ENCODE measurements at places on chromosomes 12 and 14.

DNA sequence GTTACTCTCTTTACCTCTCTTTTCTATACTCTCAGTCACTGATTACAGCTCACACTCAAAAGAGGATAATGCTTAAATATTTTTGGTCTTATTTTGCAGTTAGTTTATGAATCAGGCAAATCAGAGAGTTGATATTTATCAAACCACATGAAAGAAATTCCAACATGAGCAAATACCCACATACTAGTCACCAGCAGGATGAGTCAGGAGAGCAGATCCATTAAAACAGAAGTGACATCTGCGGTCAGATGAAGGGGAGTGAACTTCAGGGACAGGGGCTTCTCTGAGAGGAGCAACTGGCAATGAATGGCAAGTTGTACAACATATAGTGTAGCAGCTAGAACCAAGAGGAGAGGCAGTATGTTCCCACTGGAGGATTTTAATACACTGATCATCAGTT is 258.7 kb downstream of the SYT10 start:
- DNase-seq, result no peak

DNA sequence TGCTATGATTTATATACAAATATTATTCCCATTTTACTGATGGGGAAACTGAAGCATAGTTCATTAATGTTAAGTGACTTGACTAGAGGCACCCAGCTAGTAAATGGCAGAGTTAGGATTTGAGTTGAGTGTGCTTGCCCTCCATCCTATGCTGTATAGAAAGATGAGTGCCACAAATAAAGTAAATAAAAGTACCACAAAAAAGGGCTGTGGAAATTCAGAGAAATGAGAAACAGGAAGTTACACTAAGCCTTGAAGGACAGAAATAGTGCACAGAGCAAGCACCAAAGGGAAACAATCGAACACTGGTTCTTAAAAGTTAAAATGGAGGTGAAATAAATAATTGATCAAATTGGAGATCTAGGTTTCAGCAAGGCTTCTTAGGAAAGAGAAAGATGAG is 9.2 kb upstream of the ABCD2 start:
- no peak for DNase-seq

DNA sequence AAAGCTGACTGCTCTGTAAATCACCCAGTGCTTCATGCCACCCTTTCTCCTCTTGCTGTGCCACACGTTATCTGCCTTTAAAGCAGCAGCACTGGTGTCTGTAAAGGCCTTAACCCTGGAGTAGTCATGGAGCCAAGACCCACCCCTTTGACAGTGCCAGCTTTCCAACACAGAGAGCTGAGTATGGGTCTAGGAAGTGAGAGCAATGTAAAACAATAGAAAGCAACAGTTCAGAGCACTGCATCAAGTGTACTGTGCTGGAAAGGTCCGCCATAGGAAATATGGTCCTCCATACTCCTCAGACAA is 139.5 kb downstream of the DAD1 start:
- DNase-seq, result no peak

- no peak for DNase-seq
Observed at GRCh38 chr14:96538097-96538989, 36.2 kb downstream of the PAPOLA start.

DNA sequence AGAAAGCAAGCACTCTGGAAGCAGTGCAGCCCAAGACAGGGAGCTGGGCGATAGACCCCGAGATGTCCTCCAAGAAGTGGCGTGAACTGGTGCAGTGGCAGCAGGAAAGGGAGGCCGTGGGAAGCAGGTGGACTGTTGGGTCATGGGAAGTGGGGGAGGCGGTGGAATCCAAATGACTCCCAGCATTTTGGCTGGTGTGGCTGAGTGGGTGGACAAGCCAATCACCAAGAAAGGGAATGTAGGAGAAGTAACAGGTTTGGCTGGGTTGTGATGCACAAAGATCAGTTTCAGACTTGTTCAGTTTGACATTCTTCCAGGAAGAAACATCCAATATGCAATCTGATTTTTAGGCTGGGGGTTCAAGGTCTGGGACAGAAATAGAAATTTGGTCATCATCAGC is 46.0 kb upstream of the KTN1 start:
- DNase-seq, result no peak

- no peak for DNase-seq
Observed at GRCh38 chr12:41466300-41466699, 278.2 kb downstream of the PDZRN4 start.

DNA sequence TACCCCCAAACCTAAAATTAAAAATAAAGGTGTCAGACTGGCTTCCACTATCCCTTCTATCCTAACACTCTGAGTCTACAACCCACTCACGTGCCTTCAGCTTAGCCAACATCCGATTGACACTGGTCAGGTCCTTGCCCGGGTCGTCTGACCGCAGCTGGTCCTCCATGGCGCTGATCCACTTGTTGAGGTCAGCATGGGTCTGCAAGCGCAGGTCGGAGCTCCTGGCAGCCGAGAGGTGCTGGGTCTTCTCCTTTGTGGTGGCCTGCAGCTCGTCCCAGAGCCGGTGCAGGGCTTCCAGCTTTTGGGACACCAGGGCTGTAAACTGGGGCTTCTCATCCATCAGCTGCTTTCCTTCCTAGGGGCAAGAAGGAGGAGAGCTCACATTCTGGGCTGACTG is 78.0 kb downstream of the PLEKHG3 start:
- DNase-seq, result no peak

GRCh38 chr12:46788072-46788887 is 37.5 kb downstream of the SLC38A4 start:
- DNase-seq, result no peak

DNA sequence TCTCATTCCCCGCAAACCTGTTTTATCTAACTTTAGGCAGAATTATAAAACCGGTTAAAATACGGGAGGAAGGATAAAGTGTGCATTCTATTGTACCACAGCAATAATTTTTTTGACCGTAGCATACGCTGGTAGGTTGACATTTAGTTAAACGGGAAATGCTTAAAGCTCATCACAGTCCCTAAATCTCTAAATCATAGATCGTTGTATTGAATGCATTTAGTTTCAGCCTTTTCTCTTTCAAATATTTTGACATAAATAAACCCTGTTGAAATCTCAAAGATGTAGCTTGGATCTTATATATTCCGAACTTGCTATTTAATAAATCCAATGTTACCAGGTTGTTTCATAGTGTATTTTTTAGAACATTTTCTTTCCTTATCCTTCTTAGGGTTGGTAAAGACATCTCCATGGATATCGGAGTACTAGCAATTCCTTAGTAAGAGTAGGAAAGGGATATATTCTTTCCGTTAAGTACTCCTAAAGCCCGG is 798 bp downstream of the CLEC2B start:
- no peak for DNase-seq

GRCh38 chr12:101619858-101620761 is 25.3 kb downstream of the MYBPC1 start:
- no peak for DNase-seq

- DNase-seq, result no peak
Observed at GRCh38 chr14:61183196-61183885, 97.8 kb downstream of the TMEM30B start.

- no peak for DNase-seq
Observed at GRCh38 chr12:101664992-101665391, 32.4 kb upstream of the CHPT1 start.

DNA sequence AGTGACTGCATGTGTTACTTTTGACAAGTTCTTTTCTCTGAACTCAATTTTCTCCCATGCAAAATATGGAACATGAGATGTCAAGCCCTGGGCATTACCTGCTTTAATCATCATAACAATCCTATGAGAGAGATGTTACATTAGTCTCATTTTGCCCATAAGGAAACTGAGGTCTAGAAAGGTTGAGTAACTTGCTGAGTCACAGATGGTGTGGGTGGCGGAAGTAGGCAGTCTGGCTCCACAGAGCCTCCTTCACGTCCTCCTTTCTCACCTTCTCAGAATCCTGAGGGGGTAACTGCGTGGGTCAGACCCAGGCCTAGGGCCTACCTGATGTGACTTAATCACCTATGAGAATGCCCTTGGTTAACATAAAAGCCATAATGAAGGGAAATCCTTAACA is 50.7 kb downstream of the TMTC1 start:
- no peak for DNase-seq

DNA sequence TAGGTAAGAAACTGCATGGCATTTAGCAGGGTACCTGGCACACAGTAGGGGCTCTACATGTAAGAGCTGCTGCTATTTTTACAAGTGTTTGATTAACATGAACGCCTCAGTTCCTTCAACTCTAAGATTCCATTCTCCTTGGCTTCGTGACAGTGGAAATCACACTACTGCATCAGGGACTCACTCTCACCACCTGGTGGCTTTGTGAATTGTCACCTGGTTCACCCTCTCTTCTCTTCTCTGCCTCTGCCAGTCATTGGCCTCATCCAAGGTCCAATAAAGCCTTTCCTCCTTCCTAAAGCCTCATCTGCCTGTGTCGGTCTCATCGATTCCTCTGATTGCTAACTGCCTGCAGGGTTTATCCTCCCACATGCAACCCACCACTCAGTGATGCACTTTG is 476.4 kb downstream of the VRK1 start:
- DNase-seq, result no peak

GRCh38 chr12:46384451-46385309 is 12.1 kb upstream of the SLC38A2 start:
- no peak for DNase-seq

DNA sequence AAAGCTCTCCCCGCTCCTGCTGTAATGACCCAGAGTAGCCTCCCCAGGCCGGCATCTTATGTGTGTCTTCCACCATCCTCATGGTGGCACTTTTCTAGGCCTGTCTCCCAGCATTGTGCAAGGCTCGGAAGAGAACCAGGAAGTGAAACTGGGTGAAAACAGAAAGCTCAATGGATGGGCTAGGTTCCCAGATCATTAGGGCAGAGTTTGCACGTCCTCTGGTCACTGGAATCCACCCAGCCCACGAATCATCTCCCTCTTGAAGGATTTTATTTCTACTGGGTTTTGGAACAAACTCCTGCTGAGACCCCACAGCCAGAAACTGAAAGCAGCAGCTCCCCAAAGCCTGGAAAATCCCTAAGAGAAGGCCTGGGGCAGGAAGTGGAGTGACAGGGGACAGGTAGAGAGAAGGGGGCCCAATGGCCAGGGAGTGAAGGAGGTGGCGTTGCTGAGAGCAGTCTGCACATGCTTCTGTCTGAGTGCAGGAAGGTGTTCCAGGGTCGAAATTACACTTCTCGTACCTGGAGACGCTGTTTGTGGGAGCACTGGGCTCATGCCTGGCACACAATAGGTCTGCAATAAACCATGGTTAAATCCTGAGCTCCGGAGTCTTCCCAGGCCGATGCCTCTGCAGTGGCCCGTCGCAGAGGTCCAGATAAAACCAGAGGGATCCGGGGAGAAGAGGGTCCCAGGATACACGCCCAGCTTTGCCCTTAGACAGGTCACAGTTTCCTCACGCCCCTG is 15.6 kb downstream of the ACVRL1 start:
- no peak for DNase-seq

- DNase-seq, result no peak
Observed at GRCh38 chr12:63212316-63212715, 61.3 kb upstream of the AVPR1A start.

DNA sequence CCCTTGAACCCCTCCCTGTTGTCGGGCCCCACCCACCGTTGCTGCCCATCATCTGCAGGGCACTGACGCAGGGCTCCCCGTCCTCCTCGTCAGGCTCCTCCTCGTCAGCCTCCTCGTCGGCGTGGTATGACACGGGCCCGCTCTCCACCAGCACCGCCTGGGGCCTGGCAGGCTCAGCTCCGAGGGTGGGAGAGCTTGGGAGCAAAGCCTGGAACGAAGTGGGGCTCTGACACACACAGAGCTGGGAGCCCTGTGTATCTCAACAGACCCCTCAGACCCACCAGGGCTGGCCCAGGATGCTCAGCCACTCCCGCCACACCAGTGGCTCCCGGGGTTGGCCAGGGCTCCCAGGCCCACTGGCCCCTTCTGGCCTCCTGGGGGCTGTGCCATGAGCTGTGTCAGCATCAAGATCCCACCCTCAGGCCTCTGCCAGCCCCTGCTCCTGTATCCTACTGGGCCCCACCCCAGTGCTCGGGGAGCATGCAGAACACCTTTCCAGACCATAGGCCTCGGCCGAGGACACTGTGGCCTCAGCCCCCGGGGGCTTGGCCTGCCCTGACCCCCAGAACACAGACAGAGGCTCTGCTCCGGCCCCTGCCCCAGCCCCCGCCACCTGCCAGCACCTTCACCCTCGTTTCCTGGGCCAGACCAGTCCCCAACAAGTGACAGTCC is 30.1 kb upstream of the NUDT14 start:
- DNase-seq, result no peak

DNA sequence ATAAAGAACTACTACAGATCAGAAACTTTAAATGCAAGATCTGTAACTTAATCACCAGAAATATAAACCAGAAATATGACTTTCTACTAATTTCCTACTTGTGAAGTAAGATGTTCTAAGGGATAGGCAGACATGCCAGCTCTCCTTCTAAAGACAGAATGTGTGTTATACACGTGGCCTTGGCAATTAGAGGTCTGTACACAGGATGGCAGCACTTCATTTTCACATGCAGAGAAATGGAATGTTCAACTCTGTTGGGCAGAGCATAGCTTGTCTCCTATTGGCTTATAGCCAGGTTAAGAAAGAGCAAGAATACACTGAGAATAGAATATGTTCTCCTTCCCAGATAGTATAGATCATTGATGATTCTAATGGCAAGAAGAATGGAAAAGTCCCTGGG is 403.8 kb downstream of the DAD1 start:
- no peak for DNase-seq

DNA sequence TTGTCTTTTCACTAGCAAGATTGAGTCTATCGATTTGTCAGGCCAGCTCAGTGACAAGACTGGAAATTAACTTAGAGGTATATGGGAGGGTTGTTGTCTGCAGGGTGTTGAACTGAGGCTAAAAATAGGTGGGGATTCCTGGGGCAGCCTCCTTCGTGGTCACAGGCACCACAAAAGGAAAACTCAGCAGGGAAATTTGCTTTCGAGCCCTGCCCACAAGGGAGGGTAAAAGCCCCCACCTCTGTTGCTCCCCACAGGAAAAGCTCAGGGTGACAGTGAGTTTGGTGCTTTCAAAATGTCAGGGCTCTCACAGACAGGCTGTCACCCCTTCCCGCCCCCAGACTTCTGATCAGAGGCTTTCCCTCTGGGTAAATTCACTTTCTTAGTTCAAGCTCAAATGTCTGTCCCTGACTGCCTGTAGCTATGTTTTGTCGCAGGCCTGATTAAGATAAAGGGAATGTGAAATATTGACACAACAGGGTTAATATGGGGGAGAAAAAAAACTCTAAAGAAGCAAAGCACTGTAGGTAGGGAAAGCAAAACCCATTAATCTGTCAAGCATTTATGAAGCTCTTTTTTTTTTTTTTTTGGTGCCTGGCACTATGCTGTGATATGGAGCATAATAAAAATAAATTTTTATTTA is 11.7 kb upstream of the NFKBIA start:
- peak; percentile 88 for DNase-seq

All from CD8-positive, alpha-beta T cell (primary cell).